ENCODE measurements at places on chromosomes 3 and 15.

DNA sequence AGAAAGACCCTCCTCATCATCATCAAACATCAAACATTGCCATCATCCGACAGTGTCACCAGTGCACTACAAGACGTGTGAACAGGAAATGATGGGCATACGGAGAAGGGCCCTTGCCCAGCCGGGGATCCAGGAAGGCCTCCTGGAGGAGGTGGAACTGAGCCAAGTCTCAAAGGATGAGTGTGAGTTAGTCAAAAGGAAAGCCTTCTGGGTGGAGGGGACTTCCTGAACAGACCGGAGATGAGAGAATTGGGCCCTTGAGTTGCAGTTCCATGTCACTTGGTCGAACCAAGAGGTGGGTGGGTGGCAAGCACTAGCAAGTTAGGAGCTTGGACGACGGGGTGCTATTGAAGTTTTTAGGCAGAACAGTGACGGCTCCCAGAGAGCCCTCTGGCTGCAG is 8.5 kb downstream of the SEMA4B start:
- DNase-seq, result no peak

GRCh38 chr3:38834717-38835116 is 18.7 kb upstream of the SCN10A start:
- DNase-seq, result no peak

- DNase-seq, result no peak
Observed at GRCh38 chr15:91801836-91802534, 51.5 kb upstream of the SLCO3A1 start.

GRCh38 chr15:76861815-76862397 is 43.2 kb downstream of the SCAPER start:
- DNase-seq, result no peak

DNA sequence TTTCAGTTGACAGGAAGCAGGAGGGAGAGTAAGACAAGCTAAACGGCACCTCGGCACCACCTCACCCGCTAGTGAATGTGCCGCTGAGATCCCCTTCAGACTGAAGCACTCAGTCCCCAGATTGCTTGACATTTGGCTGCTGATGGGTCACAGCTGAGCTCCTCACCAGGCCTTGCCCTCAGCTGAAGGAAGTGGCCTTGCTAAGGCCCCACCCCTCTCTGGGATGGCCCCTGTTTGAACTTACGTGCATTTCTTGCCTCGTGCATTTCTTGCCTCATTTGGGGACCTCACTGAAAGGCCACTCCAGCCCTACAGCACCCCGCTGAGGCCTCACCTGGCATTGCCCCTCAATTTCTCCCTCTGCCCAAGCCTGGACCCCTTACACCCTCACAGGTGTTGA is 39.8 kb downstream of the EOGT start:
- DNase-seq, result no peak

- no peak for DNase-seq
Observed at GRCh38 chr3:177751770-177752169, 554.5 kb upstream of the TBL1XR1 start.

DNA sequence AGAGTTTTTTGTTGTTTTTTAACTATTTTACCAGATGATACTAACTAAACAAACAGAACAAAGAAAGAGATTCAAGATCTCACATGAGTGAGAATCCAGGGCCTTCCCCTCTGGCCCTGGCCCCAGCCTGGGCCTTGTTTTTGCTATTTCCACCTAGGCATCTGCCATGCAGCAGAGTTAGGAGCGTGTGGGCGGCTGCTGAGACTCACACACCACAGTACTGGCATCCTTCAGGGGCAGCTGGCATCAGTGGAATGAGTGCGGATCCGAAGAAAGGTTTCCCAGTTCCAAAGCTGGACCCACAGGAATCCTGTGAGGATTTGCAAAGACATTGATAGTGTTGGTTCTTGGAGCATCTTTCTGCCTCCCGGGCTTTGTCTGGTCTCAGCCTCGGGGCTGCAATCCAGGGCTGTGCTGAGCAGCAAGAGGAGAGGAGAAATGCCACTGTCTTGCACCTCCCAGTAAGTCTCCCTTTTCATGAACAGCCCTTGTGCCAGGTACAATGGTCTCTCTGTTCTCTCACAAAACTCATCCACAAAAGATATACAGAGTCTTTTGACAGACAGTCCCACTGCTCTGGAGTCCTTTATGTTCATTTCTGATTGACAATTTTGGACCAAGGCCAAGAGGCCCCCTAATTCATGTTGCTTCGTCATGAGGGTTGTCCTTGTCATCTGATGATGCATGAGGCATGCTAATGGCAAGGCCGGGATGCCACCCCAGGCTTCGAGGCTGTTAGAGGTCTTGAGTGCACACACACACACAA is 46.6 kb downstream of the APH1B start:
- DNase-seq, result no peak

GRCh38 chr15:91234759-91235158 is 134.7 kb downstream of the SV2B start:
- DNase-seq, result no peak

DNA sequence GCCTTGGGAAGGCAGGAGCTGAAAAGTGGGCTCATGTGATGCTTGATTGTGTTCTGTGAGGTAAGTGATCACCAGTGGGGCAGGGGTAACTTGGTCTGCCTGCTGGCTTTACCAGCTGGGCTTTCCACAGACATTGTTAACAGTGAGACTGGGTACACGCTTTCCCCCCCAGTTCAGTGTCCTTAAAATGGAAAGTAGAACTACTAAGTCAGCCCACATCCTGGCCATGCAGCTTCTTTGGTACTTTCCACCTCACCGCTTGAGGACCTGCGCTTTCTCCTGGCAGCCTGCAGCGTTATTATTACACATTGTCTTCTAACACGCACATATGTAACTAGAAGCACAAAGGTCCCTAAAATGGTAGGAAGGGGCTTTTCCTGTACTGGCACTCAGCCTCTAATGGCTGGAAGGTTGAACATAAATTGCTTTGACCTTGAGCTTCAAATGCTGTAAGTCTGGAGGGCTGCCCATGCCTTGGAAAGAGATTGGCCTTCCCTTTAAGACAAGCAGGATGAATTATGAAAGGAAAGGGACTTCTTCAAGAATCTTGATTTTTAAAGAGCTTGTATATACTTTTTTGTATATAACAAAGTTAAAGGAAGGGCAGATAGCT is 216.1 kb upstream of the ROPN1 start:
- no peak for DNase-seq

GRCh38 chr15:48569591-48570302 is 75.8 kb downstream of the FBN1 start:
- no peak for DNase-seq

DNA sequence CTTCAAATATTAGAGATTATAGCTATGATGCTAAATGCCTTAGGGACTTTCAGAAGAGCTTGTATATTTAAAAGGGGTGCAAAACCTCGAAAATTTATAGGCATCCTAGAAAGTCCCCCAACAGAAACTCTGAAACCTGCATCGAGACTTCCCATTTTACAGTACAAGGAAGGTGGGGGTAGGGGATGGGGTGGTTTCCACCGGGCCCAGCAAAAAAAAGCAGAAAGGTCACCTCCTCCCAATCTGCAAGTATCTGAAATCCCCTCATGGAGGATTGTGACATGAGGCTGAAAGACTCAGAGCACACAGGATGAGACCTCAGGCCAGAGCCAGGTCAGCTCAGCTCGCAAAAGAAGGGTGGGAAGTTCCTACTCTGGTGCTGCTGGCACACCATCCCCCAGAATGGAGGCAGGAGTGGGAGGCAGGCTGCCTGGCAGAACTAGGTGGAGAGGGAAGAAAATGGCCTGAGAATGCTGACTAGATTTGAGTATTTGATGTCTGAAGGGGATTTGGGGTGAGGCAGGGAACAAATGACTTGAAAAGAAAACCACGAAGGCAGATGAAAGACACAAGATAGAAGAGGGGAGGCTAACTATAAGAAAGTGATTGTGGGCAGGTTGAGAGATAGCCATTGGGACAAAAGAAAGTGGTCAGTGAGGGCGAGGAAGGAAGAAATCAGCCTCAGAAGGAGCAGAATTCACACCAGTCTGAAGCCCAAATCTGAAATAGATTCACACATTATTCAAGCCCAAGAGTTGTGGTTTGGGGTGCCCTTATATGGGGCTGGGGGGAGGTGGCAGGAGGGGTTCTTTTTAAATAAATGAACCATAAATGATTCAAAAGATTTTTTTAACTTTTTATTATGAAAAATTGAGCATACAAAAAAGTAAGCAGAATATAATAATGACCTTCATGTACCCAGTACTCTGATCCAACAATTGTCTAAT is 22.5 kb upstream of the TSC22D2 start:
- DNase-seq, result no peak

DNA sequence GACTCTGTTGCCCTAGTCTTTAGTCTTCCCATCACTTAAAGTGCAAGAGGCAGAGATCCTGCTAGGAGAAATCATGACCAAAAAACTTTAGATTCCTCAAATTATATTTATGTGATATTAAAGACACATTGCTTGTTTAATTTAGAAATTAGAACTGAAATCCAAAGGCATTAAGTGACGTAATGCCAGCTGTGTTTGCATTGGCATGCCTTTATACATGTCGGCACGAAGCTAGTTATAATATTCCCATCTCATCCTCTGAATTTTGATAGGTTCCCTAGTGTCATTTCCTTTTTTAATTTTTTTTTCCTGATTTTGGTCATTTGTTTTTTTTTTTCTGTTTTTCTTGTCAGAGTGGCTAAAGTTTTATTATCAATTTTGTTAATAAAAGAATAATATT is 203.5 kb upstream of the ZBTB20 start:
- no peak for DNase-seq

- no peak for DNase-seq
Observed at GRCh38 chr3:116441652-116442051, 3.6 kb downstream of the LSAMP start.

DNA sequence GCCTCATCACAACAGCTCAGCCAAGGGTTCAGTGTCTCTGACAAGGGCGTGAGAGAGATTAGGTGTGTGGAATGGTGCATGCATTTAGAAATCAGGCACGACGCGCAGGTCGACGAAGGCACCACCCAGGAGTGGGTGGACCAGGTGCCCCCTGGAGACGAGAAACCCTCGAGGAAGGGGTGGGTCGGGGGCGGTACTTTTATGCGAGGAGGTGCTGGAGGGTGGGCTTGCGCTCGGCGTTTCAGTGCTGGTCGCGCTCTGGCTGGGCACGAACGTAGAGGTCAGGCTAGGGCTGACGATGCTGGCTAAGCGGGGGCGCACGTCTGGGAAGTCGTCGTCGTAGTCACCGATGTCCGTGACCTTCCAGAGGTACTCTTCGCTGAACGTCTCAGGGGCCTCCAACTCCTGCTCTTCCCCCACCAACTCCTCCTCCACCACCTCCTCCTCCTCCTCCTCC is 393 bp downstream of the ERICH6 start:
- DNase-seq, result no peak

- DNase-seq, result no peak
Observed at GRCh38 chr3:33231756-33232465, 13.3 kb upstream of the SUSD5 start.

DNA sequence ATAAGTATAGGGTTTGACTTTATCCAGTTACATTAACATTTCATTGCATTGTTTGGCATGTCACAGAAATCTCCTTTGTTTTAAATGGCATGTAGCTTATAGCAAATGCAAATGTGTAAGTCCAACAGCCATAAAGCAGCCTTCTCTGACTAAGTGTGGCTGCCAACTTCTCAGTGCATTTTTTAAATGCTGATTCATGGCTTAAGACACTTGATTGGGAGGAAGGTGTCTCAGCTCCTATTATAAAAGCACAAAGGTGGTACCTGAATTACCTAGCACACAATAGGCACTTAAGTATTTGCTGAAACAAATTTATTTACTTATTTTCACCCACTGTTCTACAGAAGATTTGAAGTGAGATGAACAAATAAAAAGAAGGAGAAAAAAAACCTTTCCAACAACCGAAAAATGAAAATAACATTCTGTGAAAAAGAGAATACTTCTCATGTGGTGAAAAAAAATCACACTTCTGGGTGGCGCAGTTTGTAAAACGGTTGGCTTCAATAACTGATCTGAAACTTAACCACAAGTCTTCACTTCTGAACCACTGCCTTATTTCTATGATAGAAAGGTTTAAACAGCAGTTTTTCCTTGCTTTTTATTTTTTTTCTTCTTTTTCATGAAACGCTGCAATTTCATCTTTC is 105.5 kb upstream of the ICE2 start:
- DNase-seq, result no peak

DNA sequence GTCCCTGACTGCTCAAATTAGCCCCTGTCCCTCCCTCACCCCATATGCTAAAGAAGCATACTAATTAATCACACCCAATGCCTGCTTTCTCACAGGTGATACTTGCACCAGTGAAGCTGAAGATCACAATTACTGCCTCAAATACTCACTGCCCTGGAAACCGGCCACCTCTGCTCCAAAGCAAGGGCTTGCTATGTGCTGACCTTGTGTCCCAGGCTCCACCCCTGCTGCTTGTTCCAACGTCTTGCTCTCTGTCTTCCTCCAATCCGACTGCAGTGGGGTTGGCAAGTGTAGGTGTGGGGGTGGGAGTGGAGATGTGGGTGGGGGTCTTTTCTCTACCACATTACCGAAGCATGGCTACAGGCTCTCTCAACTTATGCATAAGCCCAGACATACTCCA is 55.7 kb upstream of the PSMD6 start:
- no peak for DNase-seq

- no peak for DNase-seq
Observed at GRCh38 chr15:68606375-68606774, 27.6 kb downstream of the CORO2B start.

GRCh38 chr15:39642011-39642640 is 61.2 kb downstream of the THBS1 start:
- no peak for DNase-seq

DNA sequence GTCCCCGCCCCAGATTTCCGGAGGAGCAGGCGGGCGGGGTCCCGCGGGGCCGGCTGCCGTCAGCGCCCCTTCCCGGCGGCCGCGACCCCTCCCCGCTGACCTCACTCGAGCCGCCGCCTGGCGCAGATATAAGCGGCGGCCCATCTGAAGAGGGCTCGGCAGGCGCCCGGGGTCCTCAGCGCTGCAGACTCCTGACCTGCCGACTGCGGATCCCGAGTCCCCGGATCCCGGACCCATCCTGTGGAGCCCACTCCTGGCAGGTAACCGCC is at the start of gene TRH:
Gene TRH (plus strand): TSS at position 157 of the 269 bp plus-strand sequence. CDS start 1,097 bp downstream, outside the sequence.
- DNase-seq, result no peak

GRCh38 chr3:49161808-49162530 is 4.2 kb downstream of the CCDC71 start:
- no peak for DNase-seq

DNA sequence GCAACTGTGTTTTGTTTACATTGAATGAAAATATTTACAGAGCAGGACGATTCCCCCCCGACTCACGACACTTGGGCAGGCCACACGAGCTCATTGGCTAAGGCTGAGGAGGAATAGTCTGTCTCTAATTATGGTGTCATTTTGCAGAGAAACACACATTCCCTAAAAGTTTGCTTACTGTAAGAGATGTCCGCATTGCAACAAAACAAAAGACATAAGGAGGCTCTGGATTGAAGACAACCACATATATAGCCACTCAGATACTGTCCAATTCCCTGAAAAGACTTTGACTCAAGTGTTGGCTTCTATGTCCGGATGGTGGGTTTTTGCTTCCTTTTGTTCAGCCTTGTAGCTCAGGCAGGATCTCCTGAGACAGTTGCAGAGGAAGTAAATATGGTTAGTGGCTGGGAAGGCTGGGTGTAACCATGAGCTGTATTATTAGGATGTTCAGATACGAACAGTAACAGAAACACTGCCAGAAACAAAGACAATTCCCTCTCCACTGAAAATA is 170.4 kb downstream of the KLHL25 start:
- no peak for DNase-seq

All from NCI-H524 treated with DMSO at 0.1 percent for 48 hours (cell line).